Putamen (tissue), 1 donor: ENCODE measurements at places on chromosomes 1 and 21.

- no peak for DNase-seq
Measured at GRCh38 chr1:236204039-236204438, 61.7 kb downstream of the GPR137B start.

DNA sequence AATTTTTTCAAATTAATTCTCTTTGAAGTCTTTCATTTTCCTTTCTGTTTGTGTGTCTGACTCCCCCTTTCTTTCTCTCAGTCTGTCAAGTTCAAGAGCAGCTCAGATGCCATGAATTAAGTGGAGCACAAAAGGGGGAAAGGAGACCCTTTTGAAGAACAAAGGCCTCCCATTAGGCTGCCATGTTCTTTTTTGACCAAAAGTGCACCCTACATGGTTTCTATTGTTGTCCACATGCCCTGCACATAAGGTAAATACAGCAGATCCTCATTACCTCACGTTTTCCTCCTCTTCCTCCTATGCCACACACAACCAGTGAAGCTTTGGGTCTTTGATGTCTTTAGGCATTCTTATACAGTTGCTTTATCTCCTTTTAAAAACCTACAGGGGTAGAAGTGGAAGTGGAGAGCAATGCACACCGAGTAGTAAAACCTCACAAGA, 47.7 kb downstream of the POU2F1 start:
- no peak for DNase-seq

- no peak for DNase-seq
Measured at GRCh38 chr1:75588779-75589475, 22.0 kb downstream of the SLC44A5 start.

- no peak for DNase-seq
Measured at GRCh38 chr1:98044071-98044697, 123.3 kb upstream of the DPYD start.

DNA sequence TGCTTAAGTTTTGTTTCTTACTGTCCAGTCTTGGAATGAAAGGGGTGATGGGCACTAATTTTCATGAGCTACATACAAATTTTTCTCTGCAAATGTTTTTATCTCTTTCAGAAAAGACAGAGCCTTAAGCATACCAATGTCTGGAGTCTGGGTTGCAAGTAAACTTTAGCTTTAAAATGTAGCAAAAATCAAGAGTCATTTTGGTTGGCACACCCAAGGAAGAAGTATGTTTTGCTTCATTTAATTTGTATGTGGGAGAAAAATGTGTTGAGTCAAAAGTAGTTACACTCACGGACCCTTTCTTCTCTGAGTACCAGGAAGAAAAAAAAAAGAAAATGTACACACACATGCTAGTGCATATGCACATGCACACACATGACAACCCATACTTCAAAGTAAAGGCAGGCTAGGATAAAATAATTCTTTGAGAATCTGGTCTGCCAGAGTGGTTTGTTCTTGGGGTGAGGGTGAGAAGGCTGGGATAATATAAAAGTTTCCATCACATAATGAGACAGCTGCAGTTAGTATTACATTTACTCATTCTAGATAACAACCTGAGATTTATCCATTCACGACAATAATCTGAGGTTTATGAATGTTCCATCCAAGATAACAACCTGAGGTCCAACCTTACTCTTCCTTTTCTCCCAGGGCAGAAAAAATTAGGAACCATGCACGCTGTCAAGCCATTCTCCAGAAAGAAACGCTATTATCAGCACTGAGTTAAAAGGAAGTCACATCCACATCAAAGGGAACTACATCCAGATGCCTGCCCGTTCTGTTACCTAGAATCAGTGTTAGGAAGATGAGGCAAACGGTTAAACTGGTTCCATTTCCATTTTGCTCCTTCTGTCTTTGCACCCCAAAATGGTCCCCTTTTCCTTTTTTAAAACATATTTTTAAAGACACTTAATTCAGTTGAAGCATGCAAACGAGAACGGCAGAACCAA, 9.3 kb downstream of the DPYD start:
- no peak for DNase-seq

DNA sequence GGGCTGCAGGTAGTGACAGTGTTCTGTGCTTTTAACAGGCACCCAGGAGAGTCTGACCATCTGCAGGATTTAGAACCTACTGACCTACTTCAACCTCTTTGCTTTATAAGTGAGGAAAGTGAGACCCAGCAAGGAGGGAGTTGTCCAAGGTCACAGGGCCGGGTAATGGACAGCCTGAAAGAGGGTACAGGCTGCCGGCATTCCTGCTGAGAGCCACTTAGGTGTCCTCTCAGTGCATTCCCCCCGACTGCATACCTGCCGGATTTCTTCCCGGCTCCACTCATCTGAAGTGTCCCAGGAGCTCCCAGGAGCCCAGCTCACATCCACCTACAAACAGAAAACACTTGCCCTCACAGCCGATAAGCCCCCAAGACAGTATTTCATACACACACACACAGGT, 13.9 kb downstream of the PHLDA3 start:
- DNase-seq = no peak

DNA sequence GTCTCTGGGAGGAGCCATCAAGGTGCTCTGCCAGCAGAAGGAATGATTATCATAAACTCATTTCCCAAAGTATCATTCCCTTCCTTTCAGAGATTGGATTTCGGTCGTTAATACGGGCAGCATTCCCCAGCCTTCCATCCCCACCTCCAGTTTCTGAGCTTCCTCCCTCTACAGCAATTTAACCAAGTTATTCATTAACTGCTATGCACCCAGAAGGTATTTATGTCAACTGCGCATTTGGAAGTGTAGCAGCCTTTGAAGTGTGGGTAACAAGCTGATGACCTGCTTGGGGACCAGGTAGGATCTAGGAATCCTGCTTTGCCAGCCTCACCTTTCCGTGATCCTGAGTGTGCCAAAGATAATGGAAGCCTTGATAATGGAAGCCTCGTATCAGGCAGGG, 172.4 kb upstream of the IGSF21 start:
- DNase-seq = no peak

DNA sequence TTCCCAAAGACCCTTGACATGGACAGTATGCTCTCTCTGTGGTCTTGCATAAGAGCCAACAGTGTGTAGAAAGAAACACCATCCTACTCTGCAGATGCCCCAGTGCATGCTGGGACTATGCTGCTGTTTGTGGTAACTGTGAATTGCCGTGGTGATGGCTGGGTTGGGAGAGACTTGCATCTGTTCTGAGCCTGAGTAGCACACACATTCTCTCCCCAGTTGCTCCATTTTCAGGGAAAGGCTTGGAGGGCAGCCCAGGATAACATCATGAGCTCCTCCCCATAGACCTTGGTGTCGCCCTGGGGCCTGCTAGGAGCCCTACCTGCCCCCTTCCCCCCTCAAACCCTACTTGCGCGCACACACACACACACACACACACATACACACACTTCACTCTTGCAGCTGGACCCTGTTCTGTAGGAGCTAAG, 120.9 kb upstream of the IPO9 start:
- no peak for DNase-seq

- no peak for DNase-seq
Measured at GRCh38 chr1:62467092-62467491, 30.2 kb downstream of the USP1 start.

- DNase-seq = no peak
Measured at GRCh38 chr1:125065821-125066180, 3881.0 kb downstream of the SRGAP2C start.
